Esophagus squamous epithelium (tissue), 5 donors: ENCODE measurements at places on chromosomes 1 and 21. TPM values are rescaled to one million over a fixed set of nuclear protein-coding genes. Genes with fewer than 3 reads are reported as not detected.

Gene S100A5
- total RNA-seq = not detected

Gene MATN1
- total RNA-seq = not detected

Gene OR2L2
- not detected for total RNA-seq

Gene MNDA
- total RNA-seq = 1.3 TPM

GRCh38 chr1:160459056-160459455 lies 58.7 kb downstream of the VANGL2 start:
- no peak for DNase-seq

- DNase-seq = no peak
Observed at GRCh38 chr1:223525957-223526356, 132.7 kb downstream of the CCDC185 start.

DNA sequence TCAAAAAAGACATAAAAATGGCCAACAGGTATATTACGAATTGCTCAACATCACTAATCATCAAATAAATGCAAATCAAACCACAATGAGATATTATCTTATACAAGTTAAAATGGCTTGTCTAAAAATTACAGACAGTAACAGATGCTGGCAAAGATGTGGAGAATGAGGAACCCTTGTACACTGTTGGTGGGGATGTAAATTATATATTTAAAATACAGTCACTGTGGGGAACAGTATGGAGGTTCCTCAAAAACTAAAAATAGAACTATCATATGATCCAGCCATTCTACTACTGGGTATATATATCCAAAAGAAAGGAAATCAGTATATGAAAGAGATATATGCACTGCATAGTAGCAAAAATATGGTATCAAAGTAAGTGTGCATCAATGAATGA lies 1037.2 kb upstream of the B3GALT2 start:
- no peak for DNase-seq

- DNase-seq = no peak
Observed at GRCh38 chr1:53365437-53366063, 37.7 kb upstream of the LRP8 start.
